Sigmoid colon (tissue), 7 donors: ENCODE measurements at places on chromosomes 4 and X.

DNA sequence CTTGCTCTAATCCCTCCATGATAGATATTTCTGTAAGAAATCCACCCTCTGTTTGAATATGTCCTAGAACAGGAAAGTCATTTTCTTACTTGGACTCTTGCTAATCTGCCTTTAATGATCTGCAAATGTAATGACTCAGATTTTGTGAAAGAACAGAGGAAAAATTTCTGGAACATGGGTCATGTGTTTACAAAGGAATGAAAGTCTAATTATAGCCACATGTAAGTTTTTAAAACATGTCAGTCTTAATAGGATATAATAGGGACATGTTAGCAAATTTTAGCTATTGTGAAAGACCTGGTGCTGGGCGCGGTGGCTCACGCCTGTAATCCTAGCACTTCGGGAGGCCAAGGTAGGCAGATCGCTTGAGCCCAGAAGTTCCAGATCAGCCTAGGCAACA lies 47.6 kb downstream of the GRK4 start:
- H3K4me3 ChIP-seq, result no peak overlapping the region
- H3K36me3 ChIP-seq, result no peaks in the 10 kb centered on the region
- no peaks in the 10 kb centered on the region for H3K27me3 ChIP-seq
- no peak for DNase-seq

GRCh38 chr4:181517491-181517890 lies 725.7 kb upstream of the TENM3 start:
- no peaks in the 10 kb centered on the region for H3K4me1 ChIP-seq
- DNase-seq, result no peak
- no peaks in the 10 kb centered on the region for H3K36me3 ChIP-seq
- H3K27me3 ChIP-seq, result no peaks in the 10 kb centered on the region
- H3K27ac ChIP-seq, result no peak overlapping the region

DNA sequence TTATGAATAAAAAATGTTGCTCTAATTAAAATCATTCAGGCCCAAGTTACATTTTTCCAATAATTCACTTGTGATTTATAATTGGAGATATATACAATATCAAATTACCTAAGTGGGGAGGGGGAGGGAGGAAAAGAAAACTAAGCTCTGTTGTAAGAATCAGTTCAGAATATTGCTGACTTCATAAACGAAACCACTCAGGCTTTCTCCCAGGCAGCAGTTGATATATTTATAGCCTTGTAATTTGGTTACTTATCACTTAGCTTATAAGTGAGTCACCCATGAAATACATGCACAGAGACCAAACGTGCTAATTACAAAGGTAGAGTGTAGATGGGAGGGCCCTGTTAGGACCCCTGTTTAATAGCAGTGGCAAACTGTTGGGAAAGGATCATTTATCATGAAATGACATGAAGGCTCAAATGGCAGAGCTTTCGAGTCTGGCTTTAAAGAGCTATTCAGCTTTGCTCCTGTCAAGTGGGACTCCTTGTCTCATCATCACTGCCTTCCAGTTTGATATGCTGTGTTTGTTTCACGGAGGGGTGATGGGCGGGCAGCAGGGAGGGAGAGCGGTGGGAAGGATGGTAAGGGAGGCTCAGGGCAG lies 105.6 kb upstream of the PGRMC2 start:
- peak overlapping the region; percentile 71 for H3K27ac ChIP-seq
- no peak overlapping the region for H3K4me3 ChIP-seq
- H3K4me1 ChIP-seq, result no peaks in the 10 kb centered on the region

GRCh38 chr4:172515266-172515879 lies 653.2 kb upstream of the GALNT7 start:
- H3K27ac ChIP-seq, result no peak overlapping the region
- H3K4me3 ChIP-seq, result no peak overlapping the region
- DNase-seq, result no peak
- H3K4me1 ChIP-seq, result no peaks in the 10 kb centered on the region

- no peaks in the 10 kb centered on the region for H3K27me3 ChIP-seq
- peaks cover 23% of the 10 kb centered on the region for H3K4me1 ChIP-seq
- no peak for DNase-seq
- no peaks in the 10 kb centered on the region for H3K36me3 ChIP-seq
- no peak overlapping the region for H3K4me3 ChIP-seq
These were observed 121.0 kb downstream of the ENPP6 start for GRCh38 chr4:184096561-184097240.

- no peaks in the 10 kb centered on the region for H3K27me3 ChIP-seq
- no peaks in the 10 kb centered on the region for H3K4me1 ChIP-seq
- H3K36me3 ChIP-seq, result no peaks in the 10 kb centered on the region
- H3K4me3 ChIP-seq, result no peak overlapping the region
- no peak for DNase-seq
These were observed 103.2 kb downstream of the SRPX start for GRCh38 chrX:38117485-38117884.

- H3K27ac ChIP-seq, result no peak overlapping the region
- H3K4me1 ChIP-seq, result no peaks in the 10 kb centered on the region
- no peak overlapping the region for H3K4me3 ChIP-seq
- no peaks in the 10 kb centered on the region for H3K36me3 ChIP-seq
- DNase-seq, result no peak
These were observed 406.1 kb downstream of the GPM6A start for GRCh38 chr4:175405961-175406360.

GRCh38 chr4:7744142-7744804 lies 195.4 kb downstream of the AFAP1 start:
- DNase-seq, result no peak
- no peak overlapping the region for H3K4me3 ChIP-seq
- H3K4me1 ChIP-seq, result peaks cover 20% of the 10 kb centered on the region
- H3K36me3 ChIP-seq, result no peaks in the 10 kb centered on the region

DNA sequence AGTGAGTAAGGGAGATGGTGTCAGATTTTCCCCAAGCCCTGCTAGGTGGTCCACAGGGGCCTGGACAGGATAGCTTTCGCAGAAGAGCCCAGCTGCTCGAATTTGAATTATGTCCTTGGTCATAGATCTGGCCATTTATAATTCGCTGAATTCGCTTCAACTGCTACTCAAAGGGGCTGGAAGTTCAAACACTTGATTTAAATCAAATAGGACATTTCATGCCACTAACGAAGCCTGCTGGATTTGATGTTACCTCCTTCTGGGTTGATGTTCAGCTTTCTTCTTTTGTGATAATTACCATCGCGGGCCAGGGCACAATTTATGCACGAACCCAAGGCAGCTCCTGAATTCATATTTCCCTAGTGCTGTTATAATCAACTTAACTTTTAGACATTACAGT lies 67.0 kb downstream of the CLCN4 start:
- H3K27ac ChIP-seq, result no peak overlapping the region
- peaks cover 6% of the 10 kb centered on the region for H3K4me1 ChIP-seq
- no peak overlapping the region for H3K4me3 ChIP-seq
- H3K27me3 ChIP-seq, result no peaks in the 10 kb centered on the region
- DNase-seq, result no peak
- no peaks in the 10 kb centered on the region for H3K36me3 ChIP-seq

- DNase-seq, result no peak
- no peaks in the 10 kb centered on the region for H3K36me3 ChIP-seq
- no peak overlapping the region for H3K4me3 ChIP-seq
- no peak overlapping the region for H3K27ac ChIP-seq
These were observed 2535.3 kb downstream of the PCDH7 start for GRCh38 chr4:33255507-33255906.

GRCh38 chrX:155169881-155170280 lies 46.4 kb upstream of the VBP1 start:
- H3K4me1 ChIP-seq, result no peaks in the 10 kb centered on the region
- H3K27ac ChIP-seq, result no peak overlapping the region
- no peak overlapping the region for H3K4me3 ChIP-seq
- no peaks in the 10 kb centered on the region for H3K36me3 ChIP-seq
- DNase-seq, result no peak
- H3K27me3 ChIP-seq, result no peaks in the 10 kb centered on the region

- H3K4me3 ChIP-seq, result no peak overlapping the region
- H3K4me1 ChIP-seq, result no peaks in the 10 kb centered on the region
- no peak for DNase-seq
- no peak overlapping the region for H3K27ac ChIP-seq
- no peaks in the 10 kb centered on the region for H3K36me3 ChIP-seq
These were observed 6.2 kb downstream of the PPP1R2C start for GRCh38 chrX:42771506-42772335.

DNA sequence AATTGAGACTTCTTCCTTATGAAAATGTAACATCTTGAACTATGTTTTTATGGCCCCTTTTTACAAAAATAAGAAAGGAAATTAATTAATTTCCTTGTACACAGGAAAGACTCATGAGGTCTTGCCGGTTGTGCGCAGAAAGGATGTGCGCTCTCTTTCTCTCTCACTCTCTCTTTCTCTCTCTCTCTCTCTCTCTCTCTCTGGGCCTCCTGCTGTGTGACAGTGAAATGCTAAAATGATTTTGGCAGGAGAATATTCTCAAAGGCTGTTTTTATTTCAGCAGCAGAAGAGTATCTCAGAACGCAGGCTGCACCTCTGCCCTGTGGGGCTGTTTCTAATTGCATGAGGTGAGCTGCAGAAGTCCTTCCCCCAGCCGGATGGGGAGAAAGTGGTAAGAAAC lies 349.0 kb downstream of the MID1IP1 start:
- H3K4me1 ChIP-seq, result no peaks in the 10 kb centered on the region
- no peaks in the 10 kb centered on the region for H3K27me3 ChIP-seq
- DNase-seq, result no peak

- H3K4me3 ChIP-seq, result no peak overlapping the region
- no peak for DNase-seq
- no peaks in the 10 kb centered on the region for H3K27me3 ChIP-seq
- H3K36me3 ChIP-seq, result no peaks in the 10 kb centered on the region
These were observed 494.4 kb downstream of the TMA16 start for GRCh38 chr4:163988865-163989264.

DNA sequence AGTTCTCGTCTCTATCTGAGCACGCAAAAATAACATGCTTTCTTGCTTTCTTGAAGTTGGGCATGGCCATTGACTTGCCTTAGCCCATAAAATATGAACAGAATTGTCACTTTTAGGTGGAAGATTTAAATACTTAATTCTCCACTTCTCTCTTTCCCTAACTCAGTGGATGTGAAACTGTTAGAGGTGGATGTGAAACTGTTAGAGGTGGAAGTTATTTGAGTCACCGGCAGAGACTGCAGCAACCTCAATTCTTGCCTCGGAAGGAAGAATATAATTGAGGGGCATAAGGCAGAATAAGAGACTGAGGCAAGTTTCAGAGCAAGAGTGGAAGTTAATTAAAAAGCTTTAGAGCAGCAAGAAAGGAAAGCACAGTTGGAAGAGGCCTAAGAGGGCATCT lies 2.8 kb upstream of the PARM1 start:
- no peaks in the 10 kb centered on the region for H3K27me3 ChIP-seq
- DNase-seq, result no peak

GRCh38 chr4:76498550-76498949 lies 63.5 kb downstream of the SHROOM3 start:
- H3K36me3 ChIP-seq, result no peaks in the 10 kb centered on the region
- DNase-seq, result no peak
- no peak overlapping the region for H3K27ac ChIP-seq

GRCh38 chr4:172953896-172954568 lies 214.6 kb upstream of the GALNT7 start:
- H3K4me1 ChIP-seq, result no peaks in the 10 kb centered on the region
- DNase-seq, result no peak
- H3K27me3 ChIP-seq, result no peaks in the 10 kb centered on the region
- no peak overlapping the region for H3K4me3 ChIP-seq
- no peaks in the 10 kb centered on the region for H3K36me3 ChIP-seq

- H3K36me3 ChIP-seq, result peaks cover 12% of the 10 kb centered on the region
- DNase-seq, result peak; percentile 48
- H3K4me1 ChIP-seq, result no peaks in the 10 kb centered on the region
- H3K27ac ChIP-seq, result no peak overlapping the region
These were observed 9.0 kb upstream of the SLC25A6 start for GRCh38 chrX:1400742-1401471.

DNA sequence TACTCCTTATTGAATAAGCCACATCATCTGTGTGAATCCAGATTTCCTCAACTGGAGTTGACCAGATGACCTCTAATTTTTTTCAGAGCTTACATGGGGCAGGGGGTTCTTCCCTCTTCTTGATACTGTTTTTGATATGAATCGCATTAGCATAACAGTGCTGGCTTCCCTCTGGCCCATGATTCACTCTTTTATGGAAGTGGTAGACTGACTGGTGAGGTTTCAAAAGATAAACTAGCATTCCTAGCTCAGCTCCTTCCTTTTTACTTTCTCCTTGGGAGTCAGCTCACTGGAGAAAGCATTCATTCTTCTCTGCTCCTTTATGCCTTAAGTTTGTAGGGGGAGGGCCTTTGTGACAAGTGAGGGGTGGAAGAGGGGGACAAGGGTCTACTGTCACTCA lies 161.0 kb upstream of the FGF13 start:
- H3K27ac ChIP-seq, result no peak overlapping the region
- no peak for DNase-seq
- H3K27me3 ChIP-seq, result no peaks in the 10 kb centered on the region
- no peaks in the 10 kb centered on the region for H3K36me3 ChIP-seq

DNA sequence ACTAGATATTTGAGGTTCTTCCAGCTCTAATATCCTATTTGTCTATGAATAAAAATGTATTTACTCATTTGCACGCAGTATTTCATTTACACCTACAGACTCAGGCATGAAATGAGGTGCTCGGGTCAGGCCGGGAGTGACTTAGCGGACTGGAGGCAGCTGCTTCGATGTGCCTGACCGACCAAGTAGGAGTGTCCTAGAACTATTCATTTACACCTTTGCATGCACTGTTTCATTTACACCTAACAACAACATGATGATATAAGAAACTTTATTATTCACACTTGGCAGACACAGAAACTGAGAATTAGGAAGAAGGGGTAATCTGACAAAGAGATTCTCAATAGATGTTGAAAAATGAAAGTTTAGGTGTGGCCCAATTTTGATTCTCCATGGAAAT lies 28.7 kb upstream of the FAT1 start:
- no peak for DNase-seq
- H3K4me3 ChIP-seq, result no peak overlapping the region
- no peaks in the 10 kb centered on the region for H3K27me3 ChIP-seq
- no peak overlapping the region for H3K27ac ChIP-seq
- H3K36me3 ChIP-seq, result no peaks in the 10 kb centered on the region

- H3K27ac ChIP-seq, result no peak overlapping the region
- no peaks in the 10 kb centered on the region for H3K27me3 ChIP-seq
- H3K36me3 ChIP-seq, result no peaks in the 10 kb centered on the region
- DNase-seq, result no peak
These were observed 891.8 kb upstream of the NDST4 start for GRCh38 chr4:116005037-116005805.

DNA sequence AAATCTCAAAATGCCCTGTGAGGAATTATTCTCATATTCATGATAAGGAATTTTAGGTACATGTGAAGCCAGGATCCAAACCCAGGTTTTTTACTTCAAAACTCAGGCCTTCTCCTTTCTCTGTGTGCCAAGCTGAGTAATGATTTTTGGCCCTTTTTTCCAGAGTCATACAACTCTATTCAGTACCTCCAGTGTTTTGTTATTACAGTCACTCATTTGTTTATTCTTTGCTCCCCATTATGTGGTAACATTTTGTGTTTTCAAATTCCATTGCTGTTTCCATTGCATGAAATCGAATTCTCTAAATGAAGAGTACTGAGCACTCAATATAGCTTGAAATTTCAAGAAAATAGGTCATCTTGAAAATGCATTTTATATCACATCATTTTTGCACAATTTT lies 315.4 kb downstream of the NR3C2 start:
- DNase-seq, result no peak
- no peaks in the 10 kb centered on the region for H3K27me3 ChIP-seq
- H3K36me3 ChIP-seq, result no peaks in the 10 kb centered on the region
- H3K4me3 ChIP-seq, result no peak overlapping the region
- H3K27ac ChIP-seq, result no peak overlapping the region
